ENCODE measurements at places on chromosomes 12 and 14.

DNA sequence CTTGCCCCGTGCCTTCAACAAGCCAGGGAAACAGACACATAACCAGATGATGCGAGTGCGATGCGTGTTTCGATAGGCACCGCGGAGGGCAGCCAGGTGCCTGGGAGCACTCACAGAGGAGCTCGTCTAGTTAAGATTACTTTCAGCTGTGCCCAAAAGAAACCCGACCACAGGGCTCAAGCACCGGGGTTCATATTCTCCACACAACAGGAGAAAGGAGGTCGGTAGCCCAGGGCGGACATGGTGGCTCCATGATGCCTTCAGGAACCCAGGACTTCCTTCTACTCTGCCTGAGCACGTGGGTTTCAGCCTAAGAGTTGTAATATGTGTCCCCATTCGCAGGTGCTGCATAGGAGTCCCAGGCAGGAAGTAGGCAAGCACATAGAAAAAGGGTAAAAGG, 53.7 kb upstream of the DDX11 start:
- no peak for DNase-seq

GRCh38 chr12:1058423-1058822, 67.4 kb downstream of the ERC1 start:
- DNase-seq = no peak

GRCh38 chr14:51447411-51447810, 204.3 kb upstream of the FRMD6 start:
- no peak for DNase-seq

DNA sequence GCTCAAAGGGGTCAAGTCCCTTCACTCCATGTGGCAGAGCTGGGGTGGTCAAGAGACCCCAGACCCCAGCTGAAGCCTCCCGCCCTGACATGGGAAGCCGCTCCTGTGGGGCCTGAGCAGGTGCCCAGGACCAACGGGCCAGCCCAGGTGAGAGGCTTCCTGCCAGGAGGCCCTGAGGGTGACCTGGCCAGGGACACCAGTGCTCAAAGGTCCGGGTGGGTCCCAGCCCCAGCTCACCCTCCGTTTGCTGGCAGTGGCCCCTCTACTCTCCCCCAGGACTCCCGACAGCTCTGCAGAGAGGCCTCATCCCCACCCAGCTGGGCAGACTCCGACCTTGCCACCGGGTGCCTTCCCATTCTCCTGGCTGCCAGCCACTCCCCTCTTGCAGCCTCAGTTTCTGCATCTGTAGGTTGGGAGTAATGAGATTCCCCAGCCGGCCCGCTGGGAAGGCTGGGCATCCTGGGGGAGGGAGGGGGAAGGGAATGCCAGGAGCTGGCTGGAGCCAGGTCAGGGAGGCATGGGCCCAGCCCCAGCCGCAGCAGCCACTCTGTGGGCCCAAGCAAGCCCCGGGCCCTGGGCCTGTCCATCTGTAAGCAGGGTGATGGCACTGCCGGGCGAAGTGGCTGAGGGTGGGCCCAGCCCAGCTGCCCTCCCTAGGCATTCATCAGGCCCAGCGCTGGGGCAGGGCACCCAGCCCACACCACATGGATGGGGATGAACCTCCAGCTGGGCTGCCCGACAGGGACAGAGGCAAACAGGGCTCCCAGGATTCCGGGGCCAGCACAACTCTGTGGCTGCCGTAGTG, 10.3 kb upstream of the INF2 start:
- DNase-seq = no peak

DNA sequence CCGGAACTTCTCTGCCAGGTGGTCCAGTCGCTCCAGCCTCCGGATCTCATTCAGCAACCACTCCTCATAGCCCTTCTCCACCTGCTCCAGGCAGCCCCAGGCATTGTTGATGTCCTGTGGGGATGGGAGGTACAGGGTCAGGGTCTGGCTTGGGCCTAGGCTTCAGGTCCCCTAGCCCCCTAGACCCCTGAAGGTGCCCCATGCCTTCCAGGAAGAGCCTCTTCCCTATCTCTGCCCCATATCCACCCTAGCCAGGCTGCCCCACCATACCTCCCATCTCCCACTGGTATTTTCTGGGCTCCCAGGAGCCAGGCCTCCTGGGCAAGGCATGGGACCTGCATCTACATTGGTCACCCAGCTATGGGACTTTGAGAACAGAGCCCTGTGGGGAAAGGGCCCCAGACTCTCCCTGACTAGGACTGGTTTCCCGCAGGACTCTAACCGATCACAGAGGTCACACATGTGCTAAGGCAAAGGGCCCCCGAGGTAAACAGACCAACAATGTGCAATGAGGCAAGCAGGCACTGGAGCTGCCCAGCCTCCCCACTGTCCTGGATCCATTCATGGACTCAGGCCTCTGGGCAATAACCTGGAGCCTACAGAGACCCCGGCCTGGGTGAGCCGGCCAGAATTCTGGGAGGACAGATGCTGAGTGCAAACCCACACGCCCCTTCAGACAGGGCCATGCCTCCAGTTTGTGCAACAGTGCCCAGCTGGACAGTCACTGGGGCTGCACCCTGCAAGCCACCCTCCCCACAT, 88.8 kb downstream of the ACTN1 start:
- DNase-seq = no peak

- DNase-seq = no peak
Observed at GRCh38 chr12:51746416-51746815, 102.1 kb downstream of the FIGNL2 start.

- DNase-seq = no peak
Observed at GRCh38 chr12:103668520-103668919, 81.4 kb downstream of the STAB2 start.

DNA sequence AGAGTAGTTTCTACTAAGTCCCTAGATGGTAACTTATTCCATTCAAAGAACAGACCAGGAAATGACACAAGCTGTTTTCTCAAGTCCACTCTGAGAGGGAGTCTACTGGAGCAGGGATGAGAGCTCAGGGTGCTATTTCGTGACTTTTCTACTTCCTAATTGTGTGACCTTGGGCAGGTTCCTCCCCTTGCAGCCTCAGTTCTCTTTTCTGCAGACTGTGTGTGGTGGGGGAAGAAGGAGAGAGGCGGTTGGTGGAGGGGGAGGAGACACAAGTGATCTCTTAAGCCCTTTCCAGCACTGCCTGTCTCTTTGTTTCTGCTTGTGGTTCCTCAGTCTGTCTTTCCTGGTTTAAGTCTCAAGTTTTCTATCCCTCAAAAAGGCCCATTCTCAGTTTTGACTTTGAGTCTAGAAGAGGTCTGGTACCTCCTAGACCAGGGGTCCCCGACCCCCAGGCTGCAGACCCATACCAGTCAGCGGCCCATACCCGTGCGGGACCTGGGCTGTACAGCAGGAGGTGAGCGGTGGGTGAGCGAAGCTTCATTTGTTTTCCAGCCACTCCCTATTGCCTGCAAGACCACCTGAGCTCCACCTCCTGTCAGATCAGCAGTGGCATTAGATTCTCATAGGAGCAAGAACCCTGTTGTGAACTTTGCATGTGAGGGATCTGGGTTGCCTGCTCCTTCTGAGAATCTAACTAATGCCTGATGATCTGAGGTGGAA, 10.7 kb downstream of the FGF6 start:
- DNase-seq = no peak

- DNase-seq = no peak
Observed at GRCh38 chr12:89770391-89770790, 61.8 kb upstream of the ATP2B1 start.

GRCh38 chr12:15272376-15272775, 49.9 kb upstream of the PTPRO start:
- no peak for DNase-seq

DNA sequence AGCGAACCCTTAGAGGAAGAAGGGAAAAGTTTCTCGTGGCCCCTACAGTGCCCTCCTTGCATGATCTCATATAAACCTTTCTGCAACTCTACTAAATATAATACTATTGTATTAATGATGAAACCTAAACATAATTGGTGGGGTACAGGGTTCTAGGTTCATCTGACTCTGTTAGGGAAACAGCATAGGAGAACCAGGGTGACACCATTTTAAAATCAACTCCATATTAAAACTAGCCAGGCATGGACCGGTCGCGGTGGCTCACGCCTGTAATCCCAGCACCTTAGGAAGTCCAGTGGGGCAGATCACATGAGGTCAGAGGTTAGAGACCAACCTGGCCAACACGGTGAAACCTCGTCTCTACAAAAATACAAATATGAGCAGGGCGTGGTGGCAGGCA, 15.0 kb upstream of the RND1 start:
- no peak for DNase-seq

GRCh38 chr12:55720894-55721444, 776 bp downstream of the RDH5 start:
- no peak for DNase-seq

DNA sequence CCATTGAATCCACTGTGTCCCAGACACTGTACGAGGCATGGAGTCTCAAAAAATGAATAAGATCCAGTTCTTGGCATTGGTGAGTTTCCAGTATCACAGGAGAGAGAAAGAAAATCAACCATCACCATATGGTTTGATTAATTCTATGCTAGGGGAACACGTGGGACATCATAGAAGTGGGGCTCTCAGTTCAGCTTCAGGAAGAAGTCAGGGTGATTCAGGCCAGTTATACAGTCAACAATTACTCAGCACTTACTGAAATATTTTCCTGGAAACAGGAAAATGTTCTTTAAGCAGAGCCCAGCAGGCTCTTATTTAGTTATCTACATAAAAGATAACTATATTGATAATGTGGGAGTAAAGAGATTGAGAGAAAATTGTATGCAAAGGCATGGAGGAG, 407.2 kb downstream of the NOVA1 start:
- no peak for DNase-seq

DNA sequence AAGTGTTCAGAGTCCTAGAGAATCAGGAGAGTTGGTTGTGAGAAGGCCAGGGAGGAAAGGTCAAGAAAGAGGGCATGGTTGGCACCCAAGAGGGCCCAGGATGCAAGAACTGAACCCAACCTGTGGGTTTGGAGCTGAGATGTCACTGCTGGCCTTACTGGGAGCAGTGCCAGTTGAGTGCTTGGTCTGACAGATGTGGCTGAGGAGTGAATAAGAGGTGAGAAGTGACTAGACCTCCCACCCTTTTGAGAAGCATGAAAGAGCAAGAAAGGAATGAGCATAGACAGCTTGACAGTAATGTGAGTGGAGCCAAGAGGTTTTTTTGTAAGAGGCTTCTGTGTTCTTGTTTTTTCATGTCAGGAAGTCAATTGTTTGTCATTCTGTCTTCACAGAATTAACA, 95.3 kb downstream of the FGD4 start:
- no peak for DNase-seq

GRCh38 chr14:95195031-95195430, 37.7 kb upstream of the DICER1 start:
- DNase-seq = no peak

GRCh38 chr14:90276646-90277367, 20.5 kb downstream of the PSMC1 start:
- no peak for DNase-seq

- DNase-seq = no peak
Observed at GRCh38 chr12:104928036-104928745, 29.9 kb downstream of the SLC41A2 start.

DNA sequence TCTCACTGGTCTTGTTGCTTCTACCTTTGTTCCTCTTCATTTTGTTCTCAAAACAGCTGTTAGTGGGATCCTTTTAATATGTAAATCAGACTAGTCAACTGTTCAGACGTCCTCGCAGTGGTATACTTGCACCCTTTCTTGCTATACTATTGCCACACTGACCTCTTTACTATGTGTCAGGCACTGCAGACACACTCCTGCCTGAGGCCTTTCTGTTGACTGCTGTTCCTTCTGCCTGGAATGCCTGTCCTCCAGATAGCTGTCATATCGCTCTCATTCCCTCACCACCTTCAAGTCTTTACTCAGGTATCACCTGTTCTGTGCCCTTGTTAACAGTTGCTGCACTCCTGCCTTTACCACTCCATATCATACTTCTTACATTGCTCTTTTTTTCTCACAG, 90.0 kb upstream of the TMEM263 start:
- no peak for DNase-seq

- DNase-seq = no peak
Observed at GRCh38 chr12:92271341-92271740, 125.7 kb upstream of the BTG1 start.

DNA sequence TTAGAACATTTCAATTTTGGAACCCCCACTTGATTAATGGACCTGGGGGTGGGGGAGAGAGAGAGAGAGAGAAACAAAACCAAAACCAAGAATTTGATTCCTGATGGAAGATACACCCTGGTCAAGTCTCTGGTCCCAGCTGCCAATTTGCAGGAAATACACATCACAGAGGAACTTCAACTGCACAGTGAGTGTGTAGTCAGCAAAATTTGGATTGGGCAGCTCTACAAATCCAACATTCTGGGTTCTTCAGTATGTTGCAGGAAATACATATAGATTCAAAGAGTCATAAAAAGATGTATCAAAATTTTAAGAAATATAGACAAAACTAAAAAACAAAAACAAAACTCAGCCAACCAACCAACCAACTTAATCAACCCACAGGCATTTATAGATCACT, 17.4 kb downstream of the DNAH10 start:
- DNase-seq = no peak

DNA sequence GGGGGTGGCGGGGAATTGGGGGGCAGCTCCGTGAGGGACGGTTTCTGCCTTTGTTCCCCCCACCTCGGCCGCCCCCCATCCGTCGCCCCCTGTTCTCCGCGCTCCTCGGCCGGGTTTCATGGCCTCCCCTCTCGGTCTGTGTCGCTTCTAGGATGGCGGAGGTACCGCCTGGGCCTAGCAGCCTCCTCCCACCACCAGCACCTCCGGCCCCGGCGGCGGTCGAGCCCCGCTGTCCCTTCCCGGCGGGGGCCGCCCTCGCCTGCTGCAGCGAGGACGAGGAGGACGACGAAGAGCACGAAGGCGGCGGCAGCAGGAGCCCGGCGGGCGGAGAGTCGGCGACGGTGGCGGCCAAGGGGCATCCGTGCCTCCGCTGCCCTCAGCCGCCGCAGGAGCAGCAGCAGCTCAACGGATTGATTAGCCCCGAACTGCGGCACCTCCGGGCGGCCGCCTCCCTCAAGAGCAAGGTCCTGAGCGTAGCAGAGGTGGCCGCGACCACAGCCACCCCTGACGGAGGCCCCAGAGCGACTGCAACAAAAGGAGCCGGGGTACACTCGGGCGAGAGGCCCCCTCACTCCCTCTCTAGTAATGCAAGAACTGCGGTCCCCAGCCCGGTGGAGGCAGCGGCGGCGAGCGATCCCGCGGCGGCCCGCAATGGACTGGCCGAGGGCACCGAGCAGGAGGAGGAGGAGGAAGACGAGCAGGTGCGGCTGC, 575 bp downstream of the NAA30 start:
- peak; percentile 5 for DNase-seq

GRCh38 chr12:113092607-113093408, 36.3 kb downstream of the DTX1 start:
- DNase-seq = no peak

GRCh38 chr14:83085136-83085535, 1551.5 kb upstream of the SEL1L start:
- no peak for DNase-seq

GRCh38 chr14:43042408-43042807, 1435.7 kb downstream of the LRFN5 start:
- DNase-seq = no peak

- DNase-seq = no peak
Observed at GRCh38 chr12:78284417-78284816, 453.7 kb downstream of the NAV3 start.

- no peak for DNase-seq
Observed at GRCh38 chr14:39265806-39266524, 32.2 kb downstream of the MIA2 start.

GRCh38 chr14:99879401-99880295, 86.4 kb downstream of the EML1 start:
- no peak for DNase-seq
